ENCODE measurements at places on chromosomes 13 and 19.
A peak's percentile ranks its signal among the peaks of the same experiment; 100 is the strongest.

DNA sequence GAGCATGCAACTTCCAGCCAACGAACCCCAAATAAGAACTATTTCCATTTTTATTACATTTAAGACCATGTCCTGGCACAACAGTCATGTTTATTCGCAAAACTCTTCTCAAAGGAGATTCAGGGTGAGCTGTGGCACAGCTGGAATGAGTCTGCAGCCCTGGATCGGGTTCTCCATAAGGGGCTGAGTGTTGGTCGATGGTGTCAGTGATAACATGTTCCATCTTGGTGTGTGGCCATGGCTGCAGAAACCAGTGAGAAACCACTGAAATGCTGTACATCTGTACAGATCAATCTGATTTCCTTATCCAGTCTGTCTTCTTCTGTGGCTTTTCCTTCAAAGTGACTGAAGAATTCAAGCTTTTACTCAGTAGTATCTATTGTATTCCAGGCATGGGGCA lies 15.2 kb downstream of the FAM124A start:
- DNase-seq: no peak

GRCh38 chr19:46950526-46951170 lies 69.0 kb upstream of the NPAS1 start:
- DNase-seq: peak; percentile 90

DNA sequence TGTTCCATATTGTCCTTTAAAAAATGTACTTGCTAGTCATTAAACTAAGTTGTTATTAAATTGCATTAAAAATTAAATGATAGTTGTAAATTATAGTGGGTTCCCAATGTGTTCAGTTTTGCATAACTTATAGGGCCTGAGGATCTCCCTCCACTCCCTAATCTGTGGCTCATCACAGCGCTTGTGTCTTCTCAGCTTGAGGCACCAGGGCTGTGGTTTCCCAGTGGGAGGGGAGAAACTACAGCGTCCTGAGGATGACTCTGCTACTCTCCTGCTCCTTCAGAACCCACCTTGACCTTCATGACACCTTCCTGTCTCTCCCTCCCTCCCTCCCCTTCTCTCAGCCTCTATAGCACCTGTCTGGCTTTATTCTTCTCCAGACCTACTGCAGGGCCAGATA lies 1.4 kb downstream of the SGCG start:
- DNase-seq: no peak

- peak; percentile 32 for DNase-seq
Observed at GRCh38 chr13:31862828-31863227, 123.5 kb downstream of the RXFP2 start.

DNA sequence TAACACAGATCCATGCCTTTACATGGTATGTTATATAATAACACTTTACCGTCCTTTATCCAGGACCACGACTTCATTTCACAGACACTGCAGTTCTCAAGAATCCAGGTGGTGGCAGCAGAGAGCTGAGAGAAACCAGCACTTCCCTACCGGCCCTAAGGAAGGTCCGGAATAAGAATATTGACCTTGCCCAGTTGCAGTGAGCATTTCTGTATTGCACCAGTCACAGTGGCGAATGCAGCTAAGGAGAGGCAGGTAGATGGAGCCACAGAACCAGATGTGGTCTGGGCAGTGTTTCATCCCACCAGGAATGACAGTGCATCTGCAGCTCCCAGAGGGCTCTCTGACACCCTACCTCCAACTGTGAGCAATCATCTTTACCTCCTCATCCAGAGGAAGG lies 44.6 kb downstream of the ZNF787 start:
- DNase-seq: peak; percentile 70

- DNase-seq: no peak
Observed at GRCh38 chr13:105806628-105806920, 728.9 kb downstream of the EFNB2 start.

- DNase-seq: no peak
Observed at GRCh38 chr13:20696073-20696472, 7.4 kb upstream of the IL17D start.

- DNase-seq: peak; percentile 61
Observed at GRCh38 chr19:49890349-49891311, 6.1 kb downstream of the IL4I1 start.

DNA sequence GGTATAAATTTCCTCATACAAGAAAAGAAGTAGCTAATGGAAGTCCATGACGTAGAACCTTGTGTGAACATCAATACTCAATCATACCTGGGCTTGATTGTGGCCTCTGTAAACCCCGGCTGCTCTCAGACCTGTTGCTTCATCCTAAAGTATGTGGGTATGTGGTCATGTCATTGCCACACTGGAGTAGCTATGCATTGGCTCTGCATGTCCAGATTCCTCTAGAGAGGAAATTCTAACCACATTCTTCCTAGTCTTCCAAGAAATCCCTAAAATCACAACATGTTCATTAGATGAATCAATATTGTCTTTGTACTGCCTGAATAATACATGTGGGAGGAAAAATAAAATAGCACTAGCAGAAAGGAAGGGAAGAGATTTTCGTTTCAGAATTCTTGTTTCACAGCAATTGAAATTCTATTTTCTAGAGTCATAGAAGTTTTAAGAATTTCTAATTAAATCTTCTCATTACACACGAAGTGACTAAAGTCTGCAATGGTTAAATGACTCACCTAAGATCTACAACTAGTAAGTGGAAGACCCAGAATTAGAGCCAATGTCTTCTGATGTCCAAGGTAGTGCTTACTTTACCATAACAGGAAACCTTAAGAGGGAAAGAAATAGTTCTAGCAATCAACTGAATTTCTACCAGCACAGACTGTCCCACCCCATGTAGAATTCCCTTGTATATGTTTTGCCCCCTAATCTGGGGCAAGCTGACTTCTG lies 28.0 kb downstream of the RXFP2 start:
- DNase-seq: no peak

DNA sequence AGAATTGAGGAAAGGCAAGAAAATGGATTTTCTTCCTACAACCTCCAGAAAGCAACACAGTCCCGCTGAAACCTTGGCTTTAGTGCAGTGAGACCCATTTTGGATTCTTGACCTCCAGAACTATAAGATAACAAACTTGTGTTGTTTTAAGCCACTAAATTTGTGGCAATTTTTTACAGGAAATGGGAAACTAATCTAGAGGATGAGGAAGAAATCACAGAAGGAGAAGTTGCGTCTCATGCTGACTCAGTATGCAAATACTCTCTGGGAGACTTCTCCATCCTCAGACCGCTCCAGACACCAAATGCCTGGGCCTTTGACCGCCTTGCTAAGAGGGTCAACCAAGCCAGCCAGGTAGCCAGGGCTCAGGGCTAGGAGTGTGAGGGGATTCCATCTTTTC lies 13.1 kb upstream of the CEACAM16 start:
- DNase-seq: no peak

DNA sequence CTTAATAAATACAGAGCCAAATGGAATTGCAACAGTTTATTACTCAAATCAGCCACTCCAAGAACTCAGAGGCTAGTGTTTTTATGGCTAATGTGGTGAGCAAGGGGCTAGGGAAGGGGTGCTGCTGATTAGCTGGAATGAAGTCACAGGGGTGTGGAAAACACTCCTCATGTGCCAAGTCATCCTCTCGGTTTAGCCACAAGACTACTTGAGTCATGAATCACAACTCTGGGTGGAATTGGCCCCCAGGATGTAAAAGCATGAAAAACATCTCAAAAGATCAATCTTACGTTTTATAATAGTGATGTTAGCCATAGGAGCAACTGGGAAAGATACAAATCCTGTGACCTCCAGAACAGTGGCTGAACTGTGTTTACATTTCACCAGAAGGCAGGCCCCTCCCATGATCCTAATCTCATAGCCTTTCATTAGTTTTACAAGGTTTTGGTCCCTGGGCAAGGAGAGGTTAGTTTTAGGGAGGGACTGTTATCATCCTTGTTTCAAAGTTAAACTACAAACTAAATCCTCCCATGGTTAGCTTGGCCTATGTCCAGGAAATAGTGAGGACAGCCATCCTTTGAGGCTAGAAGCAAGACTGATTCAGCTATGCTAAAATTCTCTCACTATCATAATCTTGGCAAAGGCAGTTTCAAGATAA lies 2020.1 kb upstream of the PCDH20 start:
- no peak for DNase-seq

DNA sequence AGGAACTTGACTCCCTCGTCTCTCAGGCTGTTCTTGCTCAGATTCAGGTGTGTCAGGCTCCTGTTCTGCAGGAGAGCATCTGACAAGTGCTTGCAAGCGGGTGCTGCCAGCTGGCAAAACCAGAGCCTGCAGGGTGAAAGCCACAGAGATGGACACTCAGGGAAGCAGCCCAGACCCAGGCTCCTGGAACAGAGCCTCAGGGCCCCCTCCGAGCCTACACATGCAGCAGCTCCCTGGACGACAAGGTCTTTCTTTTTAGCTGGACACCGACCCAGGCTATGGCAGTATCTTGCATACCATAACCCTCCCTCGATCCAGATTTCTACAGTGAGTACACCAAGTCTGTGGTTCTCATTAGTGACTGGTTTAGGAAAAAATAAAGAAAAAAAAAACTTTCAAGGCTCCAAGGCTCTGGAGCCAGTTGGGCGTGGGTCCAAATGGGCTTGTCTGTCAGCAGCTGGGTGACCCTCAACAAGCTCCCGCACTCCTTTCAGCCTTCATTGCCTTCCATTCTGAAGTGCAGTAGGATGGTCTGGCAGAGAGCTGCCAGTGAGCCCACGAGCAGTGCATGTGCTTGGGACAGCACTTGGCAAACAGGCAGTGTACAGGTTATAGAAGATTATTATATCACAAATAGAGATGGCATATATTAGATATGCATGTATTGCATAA lies 29.9 kb downstream of the NLRP13 start:
- DNase-seq: no peak

GRCh38 chr13:82569581-82569980 lies 1312.7 kb downstream of the SLITRK1 start:
- DNase-seq: no peak

- DNase-seq: no peak
Observed at GRCh38 chr19:2754659-2755447, 15.0 kb upstream of the SLC39A3 start.

DNA sequence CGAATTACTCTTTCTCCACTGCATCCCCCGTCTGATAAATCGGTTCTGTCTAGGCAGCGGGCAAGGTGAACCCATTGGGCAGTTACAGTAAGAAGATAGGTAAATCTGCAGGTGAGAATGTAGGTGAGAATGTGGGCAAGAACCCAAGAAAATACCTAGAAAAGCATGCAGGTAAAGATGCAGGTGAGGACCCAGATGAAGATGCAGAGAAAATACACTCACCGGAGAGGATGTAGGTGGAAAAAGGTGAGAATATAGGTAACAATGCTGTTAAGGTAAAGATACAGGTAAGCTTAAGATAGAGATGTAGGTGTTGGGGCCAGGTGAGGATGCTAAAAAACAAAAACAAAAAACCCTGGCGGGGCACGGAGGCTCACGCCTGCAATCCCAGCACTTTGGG lies 6.3 kb upstream of the TNFSF14 start:
- no peak for DNase-seq

DNA sequence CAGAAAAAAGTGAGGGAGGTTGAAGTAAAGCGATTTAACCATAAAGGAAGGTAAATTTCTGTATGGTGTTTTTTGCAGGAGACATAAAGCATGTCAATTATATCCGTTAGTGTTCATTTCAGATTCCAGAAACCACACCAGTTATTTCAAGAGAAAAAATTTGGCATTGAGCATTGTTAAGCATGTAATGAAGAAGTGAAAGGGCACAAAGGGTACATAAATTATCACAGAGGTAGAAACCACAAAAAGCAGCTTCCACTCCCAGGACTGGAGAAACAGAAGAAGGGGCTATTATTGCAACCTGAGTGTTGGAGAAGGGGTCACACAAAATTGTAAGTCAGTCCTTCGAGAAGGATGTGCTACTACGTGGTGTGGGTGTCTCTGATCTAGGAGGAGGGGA lies 72.2 kb upstream of the DACH1 start:
- DNase-seq: no peak

- peak; percentile 66 for DNase-seq
Observed at GRCh38 chr19:53365899-53366493, 491 bp downstream of the ZNF525 start.

DNA sequence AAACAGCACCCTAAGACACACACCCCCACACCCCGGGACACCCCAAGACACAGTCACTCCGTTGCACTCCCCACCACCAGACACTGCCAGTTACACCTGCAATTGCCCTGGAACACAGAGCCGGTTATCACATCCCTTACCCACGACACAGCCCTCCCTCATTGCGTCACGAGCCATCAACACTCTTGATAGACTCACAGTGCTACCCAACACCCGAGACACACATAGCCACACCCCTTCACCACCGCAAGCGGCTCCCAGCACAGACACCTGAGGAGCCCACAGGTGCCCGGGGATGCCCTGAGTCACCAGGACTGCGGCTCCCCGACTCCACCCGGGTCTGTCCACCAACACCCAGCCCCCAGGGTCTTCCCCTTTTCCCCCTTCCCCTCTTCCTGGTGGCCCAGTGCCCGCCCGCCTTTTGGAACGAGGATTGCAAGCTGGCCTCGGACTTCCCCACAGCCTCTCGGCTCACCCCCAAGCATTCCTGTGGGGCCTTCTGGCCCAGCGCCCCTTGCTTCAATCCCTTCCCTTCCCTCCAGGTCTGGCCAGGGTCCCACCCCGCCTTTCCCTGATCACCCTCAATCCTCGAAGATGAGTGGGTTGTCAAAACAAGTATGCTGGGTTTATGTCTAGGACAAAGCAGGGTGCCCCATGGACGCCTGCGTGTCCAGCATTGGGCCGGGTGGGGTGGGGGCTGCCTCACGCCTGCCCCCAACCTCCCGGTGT lies 1.7 kb upstream of the PTGER1 start:
- DNase-seq: peak; percentile 39

DNA sequence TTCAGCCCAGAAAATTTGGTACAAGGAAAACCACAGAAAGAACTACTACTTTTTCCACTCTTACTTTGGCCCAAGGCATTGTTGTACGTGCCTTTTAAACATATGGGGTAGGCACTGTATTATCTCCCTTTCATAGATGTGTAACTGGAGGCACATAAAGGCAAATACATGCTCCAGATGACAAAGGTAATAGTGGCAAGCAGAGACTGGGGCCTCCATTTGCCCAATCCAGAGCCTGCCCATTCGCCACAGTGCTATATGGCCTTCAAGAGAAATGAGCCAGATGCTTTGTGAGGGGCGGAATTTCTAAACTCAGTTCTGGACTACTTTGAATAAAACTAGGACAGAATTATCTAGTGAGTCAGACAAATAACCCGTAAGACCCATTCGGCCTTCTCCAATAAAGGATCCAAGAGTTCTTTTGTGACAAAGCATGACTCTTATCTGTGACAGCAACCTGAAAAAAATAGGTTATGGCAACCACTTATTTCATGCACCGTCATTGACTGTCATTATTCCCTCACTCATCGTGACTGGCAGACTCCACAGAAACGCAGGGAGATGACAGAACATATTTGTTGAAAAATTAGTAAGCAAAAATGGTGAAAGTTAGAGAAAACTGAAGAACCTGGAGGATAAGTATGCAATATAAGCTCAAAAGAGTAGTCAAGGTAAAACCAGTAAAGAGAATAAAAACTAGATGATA lies 712.0 kb upstream of the GPC6 start:
- DNase-seq: no peak

GRCh38 chr19:15934332-15935078 lies at the start of gene CYP4F11:
CYP4F11 (minus strand) TSS chr19:15934529; CDS start chr19:15934408, 121 bp downstream.
- peak; percentile 98 for DNase-seq

DNA sequence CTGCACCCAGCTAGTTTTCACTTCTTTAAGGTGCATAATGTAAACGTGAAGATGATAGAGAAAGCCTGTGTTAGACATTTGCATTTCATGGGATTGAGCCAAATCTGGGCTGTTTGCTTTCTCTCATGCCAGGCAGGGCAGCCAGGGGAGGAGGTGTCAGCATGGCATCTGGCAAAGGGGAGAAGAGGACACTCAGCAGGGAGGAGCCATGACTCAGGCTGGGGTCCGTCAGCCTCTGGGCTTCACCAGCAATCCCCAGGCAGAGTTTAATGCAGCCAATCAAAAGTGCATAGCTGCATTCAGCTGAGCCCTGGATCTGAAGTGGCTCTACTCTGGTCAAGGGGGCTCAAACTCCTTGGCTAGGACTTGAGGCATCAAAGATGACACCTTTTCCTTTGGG lies 23.5 kb downstream of the EBPL start:
- no peak for DNase-seq

Measured in RPMI8226 (cell line).